Cardiac fibroblast (primary cell): ENCODE measurements at places on chromosomes 7 and 10.
A peak's percentile ranks its signal among the peaks of the same experiment; 100 is the strongest.

GRCh38 chr7:95317966-95318365 is 6.4 kb downstream of the PON1 start:
- DNase-seq: no peak

DNA sequence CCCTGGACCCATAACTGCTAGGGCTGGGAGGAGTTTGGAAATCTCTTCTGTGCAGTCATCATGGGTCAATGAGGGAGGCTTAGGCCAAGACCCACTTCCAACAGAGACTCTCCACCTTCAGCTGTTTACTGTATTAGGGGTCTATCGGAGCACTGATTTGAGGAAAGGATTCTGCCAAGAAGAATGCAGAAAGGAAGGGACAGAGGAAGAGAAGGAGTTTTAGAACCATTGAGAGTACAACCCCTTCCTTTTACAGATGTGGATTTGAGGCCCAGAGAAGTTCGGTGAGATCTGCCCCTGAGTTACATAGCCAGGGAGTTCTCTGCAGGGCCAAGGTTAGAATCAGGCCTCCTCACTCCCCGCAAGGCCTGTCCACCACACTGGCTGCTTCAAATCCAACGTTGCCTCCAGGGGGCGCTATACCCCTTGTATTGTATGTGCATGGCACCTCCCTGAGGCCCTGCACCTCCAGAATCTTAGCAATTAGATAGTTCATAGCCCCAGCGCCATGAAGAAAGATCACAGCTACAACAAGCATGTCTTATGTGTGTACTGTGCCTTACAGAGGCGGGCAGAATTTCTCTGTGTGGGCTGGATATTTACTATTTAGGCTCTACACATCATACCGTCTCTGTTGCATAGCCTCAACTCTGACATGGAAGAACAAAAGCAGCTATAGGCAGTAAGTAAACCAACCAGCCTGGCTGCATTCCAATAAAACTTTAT is 246.8 kb downstream of the SKIDA1 start:
- DNase-seq: peak; percentile 97

DNA sequence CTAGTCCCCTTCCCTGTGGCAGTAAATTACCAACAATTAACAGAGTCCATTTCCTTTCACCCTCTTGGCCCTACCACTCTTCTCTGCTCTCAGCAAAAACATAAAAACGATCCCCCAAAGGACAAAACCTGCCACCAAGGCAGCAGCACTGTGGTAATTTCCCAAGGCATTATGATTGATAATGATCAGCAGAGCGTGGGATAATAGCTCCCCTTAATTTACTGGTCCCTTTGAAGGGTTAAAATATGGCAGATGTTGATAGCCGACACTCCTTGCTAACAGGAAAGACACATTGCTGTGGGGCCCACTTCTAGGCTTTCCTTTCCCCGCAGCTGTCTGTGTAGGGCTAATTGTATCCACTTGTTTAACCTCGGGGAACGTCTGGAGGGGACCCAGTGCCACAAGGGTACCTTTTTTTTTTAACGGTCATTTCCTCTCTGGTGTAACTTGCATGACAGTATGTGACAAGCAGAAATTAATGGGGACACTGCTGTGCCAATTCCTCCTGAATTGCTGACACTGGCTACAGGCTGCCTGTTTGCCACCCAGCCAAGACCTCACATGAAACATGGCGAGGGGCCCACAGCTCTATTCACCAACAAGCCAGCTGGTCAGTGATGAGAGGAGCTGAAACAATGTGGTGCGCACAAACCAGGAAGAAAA is 81.3 kb downstream of the CDK6 start:
- no peak for DNase-seq

- no peak for DNase-seq
Observed at GRCh38 chr7:77504951-77505350, 32.1 kb upstream of the PTPN12 start.

DNA sequence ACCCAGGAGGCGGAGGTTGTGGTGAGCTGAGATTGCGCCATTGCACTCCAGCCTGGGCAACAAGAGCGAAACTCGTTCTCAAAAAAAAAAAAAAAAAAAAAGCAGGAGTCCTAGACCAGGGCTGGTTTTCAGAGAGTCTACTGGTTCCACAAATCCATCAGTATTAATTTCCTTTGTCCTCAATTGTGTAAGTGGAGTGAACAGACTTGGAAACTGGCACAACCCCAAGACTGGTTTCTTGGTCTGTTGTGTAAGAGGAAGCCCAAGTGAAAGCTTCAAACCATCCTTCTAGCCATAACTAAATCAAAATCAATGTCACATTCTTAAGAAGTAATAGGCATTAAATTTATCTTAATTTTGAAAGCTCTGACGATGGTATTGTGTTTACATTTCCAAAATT is 213.6 kb downstream of the DGKI start:
- peak; percentile 63 for DNase-seq

- no peak for DNase-seq
Observed at GRCh38 chr7:2046581-2047565, 185.9 kb downstream of the MAD1L1 start.

DNA sequence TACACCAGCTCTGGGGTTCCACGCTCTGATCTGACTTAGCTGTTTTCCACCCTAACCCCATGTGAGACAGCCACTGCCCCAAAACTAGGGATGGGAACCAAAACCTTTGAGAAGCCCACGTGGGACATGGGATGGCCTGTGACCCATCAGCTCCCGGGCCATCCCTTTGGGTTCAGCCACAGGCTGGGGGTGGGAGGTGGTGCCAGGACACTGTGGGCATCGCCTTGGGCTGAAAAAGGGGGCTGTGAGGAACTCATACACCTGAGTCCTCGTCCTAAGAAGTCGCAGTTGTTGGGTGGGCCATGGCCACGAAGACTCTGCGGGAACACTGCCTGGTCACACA is 379.1 kb downstream of the DNAJB6 start:
- no peak for DNase-seq

DNA sequence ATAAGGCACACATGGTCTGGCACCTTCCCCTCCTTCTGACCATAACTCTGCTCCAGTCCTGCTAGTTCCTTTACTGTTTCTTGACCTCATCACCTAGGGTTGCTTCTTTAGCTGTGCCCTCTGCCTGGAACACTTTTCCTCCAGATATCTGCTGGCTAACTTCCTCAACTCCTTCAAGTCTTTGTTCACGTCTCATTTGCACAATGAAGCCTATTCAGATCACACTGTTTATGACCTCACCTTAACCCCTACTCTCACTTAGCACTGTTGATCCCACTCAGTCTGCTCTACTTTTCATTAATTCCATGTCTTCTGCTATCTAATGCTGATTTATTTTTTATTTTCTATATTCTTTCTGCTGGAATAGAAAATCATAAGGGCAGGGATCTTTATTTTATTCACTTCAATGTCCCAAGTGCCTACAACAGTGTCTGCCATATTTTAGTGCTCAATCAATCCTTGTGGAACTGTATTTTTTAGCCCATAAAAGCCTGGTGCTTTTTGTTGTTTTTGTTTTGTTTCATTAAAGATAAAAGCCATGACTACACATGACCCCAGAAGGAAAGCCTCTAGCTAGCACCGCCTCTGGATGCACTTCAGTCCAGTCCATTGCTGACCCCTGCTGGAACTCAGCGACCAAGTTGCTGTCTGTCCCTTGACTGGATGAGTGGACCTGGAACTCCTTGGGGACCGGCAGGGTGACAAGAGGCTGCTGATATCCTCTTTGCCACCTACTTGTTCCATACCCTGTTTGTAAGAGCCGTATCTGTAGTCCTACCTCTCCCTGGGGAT is 12.3 kb downstream of the KLF14 start:
- DNase-seq: peak; percentile 90

DNA sequence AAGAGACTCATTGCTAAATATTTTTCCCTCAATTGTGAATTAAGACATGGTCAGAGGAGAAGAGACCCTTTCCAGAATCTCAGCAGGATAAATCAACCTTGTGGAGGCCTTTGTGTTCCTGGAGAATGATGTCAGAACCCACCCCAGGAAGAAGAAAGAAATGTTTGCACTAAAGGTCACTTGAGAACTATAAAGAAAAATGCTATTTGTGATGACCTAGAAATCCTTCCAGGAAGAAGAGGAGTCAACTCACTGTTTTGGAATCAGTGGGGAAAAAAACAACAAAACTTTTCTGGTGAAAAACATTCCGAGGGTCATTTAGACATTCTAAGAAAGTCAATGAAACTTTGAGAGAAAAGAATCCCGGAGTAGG is 129.1 kb upstream of the ANKRD1 start:
- peak; percentile 23 for DNase-seq

GRCh38 chr7:39603924-39604323 is 19.4 kb upstream of the RALA start:
- DNase-seq: no peak

DNA sequence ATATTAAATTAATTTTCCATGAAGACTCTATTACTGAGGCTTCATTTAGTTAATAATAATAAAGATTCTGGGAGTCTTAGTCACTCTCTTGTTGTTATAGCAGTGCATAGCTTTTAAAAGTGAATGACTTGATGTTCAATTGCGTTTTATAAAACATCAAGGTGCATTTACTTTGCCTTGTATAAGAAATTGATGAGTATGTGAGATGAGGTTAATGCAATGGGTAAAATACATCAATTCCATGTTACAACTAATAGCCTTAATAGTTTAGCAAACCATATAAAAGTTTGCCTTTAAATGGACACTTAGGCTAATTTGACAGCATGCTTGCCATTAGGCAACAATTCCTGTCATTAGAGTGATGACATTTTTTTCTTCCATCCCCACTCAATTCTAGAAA is 173.6 kb upstream of the TEX47 start:
- no peak for DNase-seq

DNA sequence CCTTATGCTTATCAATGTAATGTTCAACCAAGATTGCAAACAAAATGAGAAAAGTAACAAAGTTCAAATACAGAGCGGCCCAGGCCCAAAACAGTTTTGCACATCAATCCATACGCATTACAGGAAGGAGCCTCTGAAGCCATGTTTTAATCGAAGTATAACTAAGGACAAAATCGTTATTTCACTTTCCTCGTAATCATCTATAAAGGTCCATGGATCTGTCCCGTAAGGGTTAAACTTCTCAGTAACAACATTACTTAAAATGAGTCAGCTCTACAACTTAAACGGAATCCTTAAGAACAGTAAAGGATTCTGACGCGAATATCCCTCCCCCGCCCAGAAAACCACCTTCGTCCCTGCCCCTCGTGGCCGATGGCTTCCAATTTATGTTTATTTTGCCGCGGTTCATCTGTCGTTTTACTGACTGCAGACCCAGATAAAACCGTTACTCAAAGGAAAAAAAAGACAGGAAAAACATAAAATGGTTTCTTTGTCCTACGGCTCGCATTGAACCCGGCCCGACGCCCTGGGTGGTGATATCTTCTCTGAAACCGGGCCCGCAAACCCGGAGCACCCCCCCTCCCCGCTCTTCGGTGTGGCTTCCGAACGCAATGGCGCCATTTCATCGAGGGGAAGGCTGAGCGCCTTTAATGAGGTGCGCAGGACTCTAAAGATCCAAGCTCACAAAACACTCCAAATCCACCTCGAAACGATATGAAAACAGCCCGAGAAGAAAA is 1.1 kb downstream of the HNRNPA2B1 start:
- DNase-seq: peak; percentile 52

- DNase-seq: peak; percentile 45
Observed at GRCh38 chr7:82441669-82442478, 1.7 kb downstream of the CACNA2D1 start.

GRCh38 chr7:1954366-1955004 is 278.3 kb downstream of the MAD1L1 start:
- DNase-seq: no peak
